ENCODE measurements at places on chromosomes 11 and 22. TPM values are rescaled to one million over a fixed set of nuclear protein-coding genes. Genes with fewer than 3 reads are reported as not detected.

The RFPL2 gene
- total RNA-seq = not detected

GRCh38 chr11:45083544-45084087, 62.8 kb upstream of the PRDM11 start:
- DNase-seq = no peak

- no peak for DNase-seq
Observed at GRCh38 chr11:19558189-19558986, 154.2 kb upstream of the NAV2 start.

DNA sequence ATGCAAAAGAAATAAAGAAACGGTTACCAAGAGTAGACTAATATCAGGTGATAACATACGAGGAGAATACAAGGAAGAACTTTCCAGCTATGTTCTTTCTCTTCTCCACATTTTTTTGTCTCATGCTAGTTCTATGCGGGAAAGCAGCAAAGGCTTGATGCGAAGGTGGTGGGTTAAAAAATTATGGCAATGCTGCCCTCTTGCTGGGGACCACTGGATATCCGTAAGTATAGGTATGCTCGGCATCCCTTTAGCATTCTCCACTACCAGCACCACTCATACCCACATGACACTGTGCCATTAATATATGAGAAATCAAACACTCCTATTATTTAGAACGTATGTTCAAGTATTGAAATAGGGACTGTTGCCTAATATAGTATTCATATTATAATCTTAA, 776.4 kb downstream of the LRRC4C start:
- no peak for DNase-seq

GRCh38 chr11:120293038-120293800, 31.9 kb upstream of the TLCD5 start:
- no peak for DNase-seq

DNA sequence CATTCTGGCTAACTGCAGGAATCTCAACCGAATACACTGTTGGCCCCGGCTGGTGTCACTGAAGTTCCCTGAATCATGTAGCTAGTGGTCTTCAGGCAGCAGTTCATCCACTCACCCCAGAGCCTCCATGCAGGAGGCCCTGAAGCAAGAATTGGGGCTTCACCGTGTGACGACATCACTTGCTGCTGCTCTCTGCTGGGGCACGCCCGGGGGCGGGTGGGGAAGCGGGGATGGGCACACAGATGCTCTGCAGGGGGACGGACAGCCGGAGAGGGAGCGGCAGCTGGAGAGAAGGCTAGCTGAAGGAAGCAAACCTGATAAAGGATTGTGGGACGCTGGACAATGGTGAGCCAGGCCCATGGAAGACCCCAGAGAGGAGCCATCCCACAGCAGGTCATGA, 17.0 kb downstream of the B3GAT1 start:
- DNase-seq = no peak

DNA sequence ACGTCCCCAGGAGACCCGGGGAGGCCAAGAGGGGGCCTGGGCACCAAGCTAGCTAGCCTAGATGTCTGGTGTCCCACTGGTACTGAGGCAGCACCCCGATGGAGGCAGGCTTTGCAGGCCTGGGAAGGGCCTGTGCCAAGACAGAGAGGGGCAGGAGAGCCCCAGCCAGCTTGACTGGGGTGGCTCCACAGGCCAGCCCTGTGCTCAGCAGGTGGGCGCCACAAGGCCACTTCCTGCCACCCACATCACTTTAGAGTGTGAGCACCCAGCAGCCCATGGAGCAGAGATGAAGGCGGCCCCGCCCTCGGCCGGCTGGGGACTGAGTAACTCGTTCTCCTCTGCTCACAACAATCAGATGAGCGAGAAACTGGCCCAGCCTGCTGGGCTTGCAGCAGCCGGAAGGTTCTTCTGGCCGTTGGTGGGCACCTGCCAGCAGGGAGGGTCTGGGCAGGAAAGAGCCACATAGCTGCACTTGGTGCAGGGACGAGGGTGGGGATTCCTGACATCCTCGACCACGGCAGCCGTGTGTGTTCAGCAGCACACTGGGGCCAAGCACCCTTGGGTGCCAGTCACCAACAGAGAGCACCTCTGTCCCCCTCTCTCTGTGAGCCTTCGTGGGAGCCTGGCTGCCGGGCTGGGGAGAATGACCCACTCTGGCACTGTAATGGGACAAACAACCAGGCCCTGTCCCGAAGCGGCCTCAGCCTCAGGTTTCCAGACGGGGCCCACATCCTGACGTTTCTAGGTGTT, 7.6 kb downstream of the OSBPL5 start:
- peak; percentile 82 for DNase-seq

GRCh38 chr22:27613099-27614005, 188.2 kb downstream of the MN1 start:
- DNase-seq = no peak

GRCh38 chr11:1083621-1084551, 9.2 kb downstream of the MUC2 start:
- DNase-seq = no peak

Measured in A172 (cell line).